ENCODE measurements at places on chromosomes 3 and 15.

- DNase-seq, result no peak
Observed at GRCh38 chr3:57354768-57355167, 62.3 kb upstream of the ASB14 start.

- no peak for DNase-seq
Observed at GRCh38 chr15:95872366-95872771, 458.1 kb upstream of the NR2F2 start.

GRCh38 chr3:138491971-138492370 is 57.6 kb downstream of the ESYT3 start:
- no peak for DNase-seq

GRCh38 chr3:101720851-101721840 is 3.3 kb upstream of the CEP97 start:
- no peak for DNase-seq

DNA sequence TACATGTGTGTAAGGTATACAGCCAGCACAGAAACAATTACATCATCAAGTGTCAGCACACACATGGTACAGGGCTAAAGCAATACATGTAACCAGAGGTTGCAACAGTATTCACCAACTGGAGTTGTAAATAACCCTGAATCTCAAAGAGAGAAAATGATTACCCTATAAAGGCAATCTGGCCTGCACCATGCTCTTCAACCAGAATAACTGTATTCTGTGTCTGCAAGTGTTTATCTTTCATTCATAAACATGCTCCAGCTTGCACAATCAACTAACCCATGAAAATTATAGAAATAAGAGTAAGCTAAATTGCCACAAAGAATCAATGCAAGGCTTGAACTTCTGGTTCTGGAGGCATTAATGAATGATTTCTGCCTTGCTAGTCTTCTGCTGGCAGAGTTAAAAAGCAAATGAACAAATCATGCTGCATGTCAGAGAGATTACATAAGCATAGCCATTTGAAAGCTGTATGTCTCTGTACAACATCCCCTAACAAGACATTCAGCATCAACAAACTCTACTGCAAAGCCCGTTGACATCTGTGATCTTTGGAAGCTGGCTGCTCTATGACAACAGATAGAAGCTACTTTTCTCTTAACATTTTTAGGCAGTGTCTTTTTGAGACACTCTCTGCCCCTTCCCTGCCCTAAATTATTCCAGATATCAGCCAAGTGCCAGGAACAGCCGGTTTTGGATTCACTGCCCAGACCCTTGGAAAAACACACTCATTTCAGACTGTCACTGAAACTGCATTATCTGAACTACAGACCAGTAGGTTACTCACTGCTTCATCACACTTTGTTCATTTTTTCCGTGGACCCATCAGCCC is 871.0 kb downstream of the OTOL1 start:
- no peak for DNase-seq

GRCh38 chr3:161310649-161311423 is 60.5 kb downstream of the SPTSSB start:
- peak; percentile 6 for DNase-seq

DNA sequence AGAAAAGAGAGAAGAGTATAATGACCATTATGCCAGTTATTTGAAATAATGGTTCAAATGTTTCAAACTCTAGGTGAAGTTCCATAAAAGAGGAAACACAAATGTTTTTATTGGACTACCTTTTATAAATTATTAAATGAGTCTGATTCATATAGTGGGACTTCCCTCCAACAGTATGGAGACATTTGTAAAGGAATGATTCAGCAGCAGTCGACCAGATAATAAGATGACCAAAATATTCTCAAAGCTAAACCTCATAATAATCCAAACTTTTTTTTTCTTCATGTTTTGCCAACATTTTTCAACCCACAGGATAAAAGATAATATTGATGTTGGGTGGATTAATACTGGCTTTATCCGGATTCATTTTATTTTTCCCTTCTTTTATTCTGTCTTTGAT is 18.8 kb downstream of the TIPARP start:
- no peak for DNase-seq

DNA sequence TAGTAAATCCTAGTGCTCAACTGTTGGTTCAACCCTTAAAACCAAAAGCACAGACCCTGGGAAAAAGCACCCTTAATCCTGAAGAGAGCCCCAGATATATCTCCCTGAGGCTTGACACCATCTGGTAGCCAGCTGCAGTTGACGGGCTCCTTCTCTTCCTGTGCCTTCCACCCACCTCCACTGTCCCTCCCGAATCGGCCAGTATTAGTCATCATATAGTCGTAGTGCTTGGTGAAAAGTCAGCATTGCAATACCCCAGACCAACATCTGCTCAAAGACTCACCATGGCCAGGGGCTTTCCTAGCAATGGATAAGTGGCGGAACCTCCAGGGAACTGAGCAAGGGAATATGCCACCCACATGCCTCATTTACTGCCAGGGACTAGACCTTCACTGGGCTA is 125.6 kb upstream of the CRBN start:
- DNase-seq, result no peak

DNA sequence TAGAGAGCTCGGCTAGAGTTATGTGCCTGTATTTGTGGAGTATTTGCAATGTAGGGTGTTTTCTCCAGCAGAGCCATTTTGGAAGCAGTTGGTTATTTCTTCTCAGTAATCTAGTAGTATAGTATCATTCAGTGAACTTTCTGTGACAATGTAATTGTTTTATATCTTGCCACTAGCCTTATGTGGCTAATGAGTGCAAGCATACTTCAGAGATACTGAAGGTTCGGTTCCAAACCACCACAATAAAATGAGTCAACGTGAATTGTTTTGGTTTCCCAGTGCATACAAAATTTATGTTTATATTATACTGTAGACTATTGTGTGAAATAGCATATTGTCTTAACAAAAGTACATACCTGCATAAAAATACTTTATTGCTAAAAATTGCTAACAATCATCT is 286.9 kb upstream of the TBL1XR1 start:
- no peak for DNase-seq

- DNase-seq, result no peak
Observed at GRCh38 chr3:127040216-127040615, 57.3 kb downstream of the PLXNA1 start.

All from activated T-helper 9 cell treated with anti-CD3 and anti-CD28 coated beads, Interleukin-2, amount 50 U/mL, for 16 hours (primary cell).